Muscle of back (tissue), 13 donors: ENCODE measurements at places on chromosomes 1 and 21. TPM values are rescaled to one million over a fixed set of nuclear protein-coding genes. Genes with fewer than 3 reads are reported as not detected.

- no peak for DNase-seq
Observed at GRCh38 chr21:45374826-45375455, 30.0 kb upstream of the COL18A1 start.

Gene YOD1
- polyA plus RNA-seq: 6.0 TPM

Gene ANKRD65
- 11.7 TPM for polyA plus RNA-seq

Gene GFI1
- polyA plus RNA-seq: 0.13 TPM

Gene S100A4
- 238 TPM for polyA plus RNA-seq

DNA sequence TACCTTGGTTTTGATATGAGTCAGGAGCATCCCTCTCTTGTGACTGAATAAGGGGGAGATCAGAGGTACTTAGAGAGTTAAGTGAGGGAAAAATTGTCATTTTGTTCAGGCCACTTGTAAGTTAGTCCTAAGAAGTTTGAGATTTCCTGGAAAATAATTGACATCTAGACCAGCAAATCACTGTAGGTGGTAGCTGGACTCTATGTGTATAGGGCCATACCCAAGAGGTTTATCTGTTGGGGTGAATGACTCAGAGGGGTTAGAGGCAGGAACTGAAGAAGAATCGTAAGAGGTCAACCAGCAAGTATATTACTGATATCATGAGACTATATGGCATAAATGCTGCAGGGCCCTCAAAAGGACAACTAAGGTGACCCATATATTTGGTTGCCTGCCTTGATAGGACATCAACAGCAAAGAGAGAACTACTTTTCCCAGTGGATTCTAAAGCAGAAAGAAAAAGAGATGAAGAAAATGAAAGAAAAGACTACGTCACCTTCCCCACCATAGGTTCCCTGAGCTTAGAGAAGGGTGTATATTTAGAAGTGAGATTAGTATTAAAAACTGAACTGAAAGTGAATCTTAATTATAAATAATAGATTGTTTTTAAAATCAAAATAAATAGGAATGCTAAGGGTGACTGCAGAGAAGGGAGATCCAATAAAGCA, 8.0 kb upstream of the RNPC3 start:
- no peak for DNase-seq

DNA sequence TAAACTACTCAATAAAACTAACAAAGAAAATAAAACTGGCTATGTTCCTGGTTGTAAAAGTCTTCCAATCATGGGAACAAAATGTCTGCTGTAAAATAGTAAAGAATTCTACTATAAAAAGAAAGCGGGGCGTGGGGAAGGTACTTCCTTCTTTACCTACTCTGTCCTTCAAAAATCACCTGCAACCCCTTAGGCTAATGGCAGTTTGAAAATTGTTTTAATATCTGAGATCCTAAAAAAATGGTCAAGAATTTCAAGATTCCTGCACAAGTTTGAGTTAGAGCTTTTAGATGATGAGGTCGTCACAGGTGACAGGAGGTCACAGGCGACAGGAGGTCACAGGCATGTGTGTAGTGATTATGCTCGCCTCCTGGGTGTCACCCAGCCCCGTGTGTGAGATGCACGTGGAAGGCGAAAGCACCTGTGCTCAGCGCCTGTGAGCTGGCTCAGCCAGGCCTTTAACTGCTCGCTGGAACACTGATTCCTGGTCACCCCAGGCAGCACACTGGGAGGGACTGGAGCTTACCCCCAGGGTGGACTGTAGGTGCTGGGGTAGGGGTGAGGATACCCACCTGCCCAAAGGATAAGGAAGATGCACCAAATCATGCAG, 18.6 kb upstream of the TMPRSS2 start:
- DNase-seq: no peak

GRCh38 chr1:245469734-245470133, 314.9 kb downstream of the KIF26B start:
- no peak for DNase-seq

DNA sequence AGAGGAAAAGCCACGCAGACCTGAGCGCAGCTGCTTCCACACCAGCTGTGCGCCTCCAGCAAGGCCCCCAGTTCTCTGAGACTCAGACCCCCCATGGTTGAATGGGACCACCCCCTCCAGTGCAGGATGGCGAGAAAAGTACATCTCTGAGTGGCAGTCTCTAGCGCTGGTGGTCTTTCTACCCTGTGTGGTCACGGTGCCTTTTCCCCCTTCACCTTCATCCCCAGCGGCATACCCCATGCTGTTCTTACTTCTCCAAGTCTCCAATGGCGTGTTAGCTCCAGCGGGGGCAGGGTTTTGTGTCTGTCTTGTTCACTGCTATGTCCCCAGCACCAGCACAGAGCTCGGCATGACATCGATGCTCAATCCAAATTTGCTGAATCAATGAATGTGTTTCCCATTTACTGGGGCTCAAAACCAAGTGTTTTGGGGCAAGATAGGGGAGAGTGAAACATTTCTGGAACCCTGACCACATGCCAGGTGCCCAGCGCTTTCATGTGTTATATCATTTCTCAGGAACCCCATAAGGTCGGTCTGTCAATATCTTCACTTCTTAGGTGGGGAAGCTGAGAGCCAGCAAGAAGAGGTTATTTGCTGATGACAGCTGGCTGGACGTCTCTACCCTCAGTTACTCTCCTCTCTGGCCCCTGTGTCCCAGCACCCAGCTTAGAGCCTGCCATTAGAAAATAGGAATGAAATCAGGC, 959 bp upstream of the SDC3 start:
- DNase-seq: no peak

Gene S100A5
- not detected for polyA plus RNA-seq

DNA sequence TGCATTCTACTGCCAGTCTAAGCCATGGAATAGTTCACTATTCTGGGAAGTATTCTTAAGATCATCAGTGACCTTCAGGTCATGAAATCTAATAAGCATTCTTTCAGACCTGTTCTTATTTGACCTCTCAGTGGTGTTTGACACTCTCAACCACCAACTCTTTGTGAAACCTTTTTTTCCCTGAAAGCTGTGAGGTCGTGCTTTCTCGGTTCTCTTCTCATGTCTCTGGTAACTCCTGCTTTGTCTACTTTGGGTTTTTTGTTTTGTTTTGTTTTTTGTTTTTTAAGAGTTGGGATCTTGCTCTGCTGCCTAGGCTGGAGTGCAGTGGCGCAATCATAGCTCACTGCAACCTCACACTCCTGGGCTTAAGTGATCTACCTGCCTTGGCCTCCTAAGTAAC, 56.3 kb downstream of the POU2F1 start:
- no peak for DNase-seq

Gene SOAT1
- 7.5 TPM for polyA plus RNA-seq

DNA sequence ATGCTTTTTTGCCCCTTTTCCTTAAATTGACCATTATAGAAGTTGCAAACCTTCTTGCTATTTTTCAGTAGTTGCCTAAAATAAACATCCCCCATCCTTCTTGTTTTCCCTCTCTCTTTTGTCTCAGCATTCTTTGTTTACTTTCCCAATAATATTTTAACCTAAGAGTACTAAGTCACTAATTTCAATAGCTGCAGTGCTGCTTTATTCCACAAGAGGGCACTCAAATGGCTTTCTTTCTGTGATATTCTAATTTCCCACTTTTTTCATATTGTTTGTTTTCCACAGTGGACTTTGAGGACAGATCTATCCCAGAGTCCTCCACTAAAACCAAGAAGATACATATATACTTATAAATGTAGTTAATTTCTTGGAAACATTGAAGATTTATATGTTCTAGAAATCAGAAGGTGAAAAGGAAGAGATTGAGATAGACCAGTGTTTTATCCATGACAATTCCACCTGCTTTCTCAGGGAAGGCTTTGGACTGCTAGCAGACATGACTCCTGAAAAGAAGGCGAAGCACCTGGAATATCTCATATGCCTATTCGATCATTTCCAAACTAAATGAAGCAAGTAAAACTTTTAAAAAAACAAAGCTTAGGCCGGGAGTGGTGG, 104.8 kb upstream of the GRIK1 start:
- DNase-seq: peak; percentile 34

Gene S100A2
- polyA plus RNA-seq: 1.7 TPM

- DNase-seq: no peak
Observed at GRCh38 chr1:116169898-116170297, 58.7 kb downstream of the MAB21L3 start.

Gene PLXNA2
- polyA plus RNA-seq: 31.0 TPM

DNA sequence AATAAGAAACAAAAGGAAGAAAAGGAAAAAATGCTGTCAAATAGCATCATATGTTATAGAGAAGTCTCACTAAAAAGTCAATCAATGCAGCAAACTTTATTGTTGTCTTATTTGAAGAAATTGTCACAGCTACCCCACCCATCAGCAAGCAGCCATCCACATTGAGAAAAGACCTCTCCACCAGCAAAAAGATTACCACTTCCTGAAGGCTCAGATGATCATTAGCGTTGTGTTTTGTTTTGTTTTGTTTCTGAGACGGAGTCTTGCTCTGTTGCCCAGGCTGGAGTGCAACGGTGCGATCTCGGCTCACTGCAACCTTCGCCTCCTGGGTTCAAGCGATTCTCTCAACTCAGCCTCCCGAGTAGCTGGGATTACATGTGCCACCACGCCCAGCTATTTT, 29.0 kb downstream of the ATP2B4 start:
- DNase-seq: no peak

Gene S100A7A
- not detected for polyA plus RNA-seq

DNA sequence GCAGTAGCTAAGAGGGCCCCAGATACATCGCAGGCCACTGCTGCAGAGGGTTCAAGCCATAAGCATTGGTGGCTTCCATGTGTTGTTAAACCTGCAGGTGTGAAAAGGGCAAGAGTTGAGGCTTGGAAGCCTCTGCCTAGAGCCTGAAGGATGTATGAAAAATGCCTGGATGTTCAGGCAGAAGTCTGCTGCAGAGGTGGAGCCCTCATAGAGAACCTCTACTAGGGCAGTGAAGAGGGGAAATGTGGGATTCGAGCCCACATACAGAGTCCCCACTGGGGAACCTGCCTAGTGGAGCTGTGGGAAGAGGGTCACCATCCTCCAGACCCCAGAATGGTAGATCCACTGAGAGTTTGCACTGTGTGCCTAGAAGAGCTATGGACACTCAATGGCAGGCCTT, 30.6 kb upstream of the ADGRL4 start:
- no peak for DNase-seq

DNA sequence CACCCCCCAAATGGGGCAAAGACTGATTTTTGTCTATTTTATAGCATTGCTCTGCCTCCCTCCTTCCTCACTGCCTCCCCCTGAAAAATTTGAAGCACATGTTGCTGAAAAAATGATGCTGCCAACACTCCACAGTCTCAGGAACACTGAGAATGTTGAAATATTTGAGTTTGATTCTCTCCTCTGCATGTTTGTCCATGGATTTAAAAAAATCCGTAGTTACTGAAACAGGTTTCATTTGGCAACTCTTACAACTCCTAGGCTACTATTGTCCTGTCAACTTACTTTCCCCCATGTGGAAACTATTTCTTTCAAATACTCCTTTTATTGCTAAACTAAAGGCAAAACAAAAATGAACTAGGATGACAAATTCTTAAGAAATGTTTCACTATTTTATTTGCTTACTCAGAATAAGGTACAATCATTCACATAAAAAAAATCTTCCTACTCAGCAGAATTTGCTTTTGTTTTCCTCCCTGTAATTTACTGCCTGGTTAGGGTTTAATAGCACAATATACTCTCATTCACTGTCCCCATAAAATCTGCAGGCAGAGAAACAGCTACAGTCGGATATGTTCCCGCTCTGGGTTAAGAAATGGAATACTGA, 50.2 kb downstream of the C21orf91 start:
- no peak for DNase-seq

Gene KCNE2
- polyA plus RNA-seq: 0.54 TPM
